Panc1 (cell line): ENCODE measurements at places on chromosomes 3 and 15. TPM values are rescaled to one million over a fixed set of nuclear protein-coding genes. Genes with fewer than 3 reads are reported as not detected.

AGBL1 gene
- total RNA-seq = not detected

DNA sequence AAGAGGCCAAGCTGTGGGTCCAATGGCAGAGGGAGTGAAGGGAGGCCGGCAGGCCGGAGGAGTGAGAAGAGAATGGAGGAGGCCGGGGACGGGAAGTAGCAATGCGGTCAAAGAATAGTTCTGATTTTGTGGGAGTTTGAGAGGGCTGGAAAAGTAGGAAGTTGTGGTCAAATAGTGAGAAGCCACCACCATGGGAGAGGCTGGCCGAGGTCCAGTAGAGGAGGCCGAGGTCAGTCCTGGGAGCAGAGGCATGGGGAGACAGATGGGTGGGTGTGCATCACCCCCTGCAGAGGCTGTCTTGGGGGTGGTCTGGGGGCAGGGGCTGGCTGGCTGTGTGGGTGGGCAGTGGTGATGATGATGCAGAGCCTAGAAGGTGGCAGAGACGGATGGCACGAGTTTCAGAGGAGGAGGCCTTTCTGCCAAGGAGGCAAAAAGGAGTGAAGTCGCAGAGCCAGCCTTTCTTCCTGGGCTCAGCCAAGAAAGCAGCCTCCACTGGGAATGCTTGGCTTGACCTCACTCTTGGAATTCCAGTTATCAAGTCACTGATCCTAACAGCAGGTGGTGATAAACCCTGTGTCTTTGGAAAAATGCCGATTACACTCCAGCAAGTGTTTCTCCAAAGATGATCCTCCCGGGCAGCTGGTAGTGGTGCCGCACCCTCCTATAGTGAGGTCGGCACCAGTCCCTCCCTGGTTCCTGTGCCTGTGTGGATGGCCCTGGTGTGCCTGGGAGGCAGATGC is 57.3 kb downstream of the ARNT2 start:
- no peak for DNase-seq

- DNase-seq = no peak
Observed at GRCh38 chr3:37546876-37547275, 314.8 kb upstream of the CTDSPL start.

IMPG2 gene
- 0.10 TPM for total RNA-seq

SERPINI2 gene
- total RNA-seq = not detected

DNA sequence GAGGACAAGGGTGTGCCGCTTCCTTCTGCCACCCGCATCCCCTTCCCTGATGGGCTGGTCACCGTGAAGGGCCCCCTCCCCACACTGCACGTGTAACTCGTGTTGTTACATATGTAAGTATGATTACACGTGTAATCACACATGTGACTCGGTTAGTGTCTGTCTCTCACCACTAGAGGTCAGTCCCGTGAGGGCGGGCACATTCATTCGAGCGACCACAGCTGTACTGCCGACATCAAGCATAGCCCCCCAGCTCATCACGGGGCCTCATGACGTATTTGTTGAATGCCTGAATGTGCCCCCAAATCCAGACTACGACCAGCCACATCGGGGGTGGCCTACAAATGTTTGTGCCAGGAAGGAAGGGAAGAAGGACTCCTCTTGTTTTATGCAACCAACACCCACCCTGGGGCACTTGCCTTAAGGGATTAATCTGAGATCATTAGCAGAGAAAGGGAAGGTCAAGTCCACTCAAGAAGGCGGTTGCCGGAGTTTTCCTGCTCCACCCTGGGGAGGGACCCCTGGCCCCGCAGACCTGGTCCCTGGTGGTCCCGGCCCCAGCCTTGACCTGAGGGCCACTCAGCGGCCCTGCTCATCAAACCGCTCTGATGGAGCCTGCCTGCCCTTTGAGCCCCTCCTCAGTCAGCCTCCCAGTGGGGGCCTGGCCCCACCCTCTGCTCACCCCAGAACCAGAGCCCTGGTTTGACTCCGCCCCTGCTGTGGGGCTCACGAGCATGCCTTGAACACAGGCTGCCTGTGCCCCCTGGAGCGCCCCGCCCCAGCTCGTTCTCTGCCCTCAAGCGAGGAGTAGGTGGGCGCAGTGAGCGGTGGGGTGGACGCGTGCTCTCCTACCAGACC is 52.8 kb downstream of the RGMA start:
- no peak for DNase-seq

- no peak for DNase-seq
Observed at GRCh38 chr15:83709241-83709640, 55.3 kb downstream of the ADAMTSL3 start.

SPTBN5 gene
- 2.1 TPM for total RNA-seq

ADAMTS7 gene
- total RNA-seq = 1.0 TPM

DNA sequence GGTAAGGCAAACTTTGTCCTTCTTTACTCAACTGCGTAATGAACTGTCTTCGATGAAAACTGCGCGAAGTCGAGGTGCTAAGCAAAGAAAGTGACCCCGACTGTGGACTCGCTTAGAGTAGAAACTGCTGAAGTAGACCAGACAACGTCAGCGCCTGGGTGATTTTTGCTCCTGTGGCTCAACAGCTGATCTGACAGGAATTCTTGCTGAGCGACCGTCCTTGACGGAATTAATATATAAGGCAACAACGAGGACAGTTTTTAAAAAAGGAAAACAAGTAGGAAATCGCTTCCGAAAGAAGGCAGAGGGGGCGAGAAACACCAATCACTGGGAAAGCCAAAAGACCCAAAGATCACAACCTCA is 541 bp downstream of the RPS27L start:
- no peak for DNase-seq

HEG1 gene
- total RNA-seq = 141 TPM

LOXL1 gene
- total RNA-seq = 18.6 TPM

C3orf80 gene
- 0.05 TPM for total RNA-seq

PARP9 gene
- 14.5 TPM for total RNA-seq

GRCh38 chr3:151726016-151726415 is 7.7 kb upstream of the AADACL2 start:
- DNase-seq = no peak

GRCh38 chr3:165185707-165186327 is 10.4 kb downstream of the SLITRK3 start:
- DNase-seq = peak; percentile 32

DNA sequence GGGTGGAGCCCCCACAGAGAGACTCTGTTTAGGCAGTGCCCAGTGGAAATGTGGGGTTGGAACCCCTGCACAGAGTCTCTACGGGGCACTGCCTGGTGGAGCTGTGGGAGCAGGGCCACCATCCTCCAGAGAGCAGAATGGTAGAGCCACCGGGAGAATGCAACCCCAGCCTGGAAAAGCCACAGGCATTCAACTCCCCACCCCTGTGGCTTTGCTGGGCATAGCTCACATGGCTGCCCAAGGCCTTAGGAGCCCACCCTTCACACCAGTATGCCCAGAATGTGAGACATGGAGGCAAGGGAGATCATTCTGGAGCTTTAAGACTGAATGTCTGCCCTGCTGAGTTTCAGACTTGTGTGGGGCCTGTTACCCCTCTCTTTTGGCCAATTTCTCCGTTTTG is 19.0 kb upstream of the CHCHD6 start:
- DNase-seq = no peak

PDZRN3 gene
- total RNA-seq = not detected

LAMB2 gene
- total RNA-seq = 189 TPM

DNA sequence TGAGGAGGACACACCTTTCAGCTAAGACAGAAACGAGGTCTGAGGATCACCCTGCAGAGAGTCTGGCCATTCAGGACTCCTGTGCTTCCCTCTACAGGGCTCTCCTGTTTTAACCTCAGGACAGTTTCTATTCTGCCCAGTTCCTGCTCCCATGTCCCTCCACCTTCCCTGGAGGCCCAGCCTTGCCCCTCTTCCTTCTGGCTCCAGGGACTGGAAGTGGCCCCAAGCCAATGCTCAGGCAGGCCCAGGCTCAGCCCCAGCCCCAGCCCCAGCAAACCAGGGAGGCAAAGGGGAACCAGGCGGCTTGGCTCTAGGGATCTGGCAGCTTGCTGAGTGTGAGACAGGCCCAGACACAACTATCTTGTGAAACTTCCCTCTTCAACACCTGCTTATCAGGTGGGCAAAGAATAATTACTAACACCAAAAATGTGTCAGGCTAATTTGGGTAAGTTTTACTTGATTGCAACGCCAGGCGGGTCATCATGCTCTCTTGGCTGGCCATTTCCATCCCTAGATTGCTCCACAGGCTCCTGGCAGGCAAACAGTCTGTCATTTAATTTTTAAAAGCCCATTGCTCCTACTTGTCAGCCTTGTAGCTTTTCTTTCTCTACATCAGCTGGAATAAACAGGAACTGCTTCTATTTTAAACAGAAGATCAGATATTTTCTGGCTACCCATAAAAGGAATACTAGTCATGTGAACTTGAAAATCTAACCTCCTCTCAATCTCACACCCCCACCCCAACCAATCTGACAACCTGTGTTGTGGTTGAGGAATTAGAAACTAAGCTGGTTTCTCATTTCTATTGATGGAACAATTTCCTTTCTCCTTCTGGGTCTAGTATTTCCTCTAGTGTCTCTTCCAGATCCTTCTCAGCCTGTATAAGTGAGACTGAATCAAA is 33.5 kb downstream of the UPK1B start:
- DNase-seq = no peak

DNA sequence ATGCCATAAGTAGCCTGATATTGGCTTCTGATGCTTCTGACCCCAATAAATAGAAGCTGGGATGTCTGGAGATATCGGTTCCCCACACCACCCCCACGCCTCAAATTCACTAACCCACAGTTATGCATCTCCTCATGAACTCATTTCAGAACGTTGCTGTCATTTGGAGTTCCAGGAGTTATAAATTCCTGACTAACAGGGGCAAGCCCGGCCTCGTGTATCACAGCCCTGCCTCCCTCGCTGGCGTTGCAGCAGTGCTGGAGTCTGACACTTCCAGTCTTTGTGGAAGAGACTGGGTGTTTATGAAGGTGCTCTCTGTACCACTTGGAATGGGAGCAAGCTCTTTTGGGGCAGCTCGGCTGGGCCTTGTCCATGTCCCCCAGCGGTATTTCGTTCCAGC is 101.0 kb downstream of the ANP32A start:
- no peak for DNase-seq

DNA sequence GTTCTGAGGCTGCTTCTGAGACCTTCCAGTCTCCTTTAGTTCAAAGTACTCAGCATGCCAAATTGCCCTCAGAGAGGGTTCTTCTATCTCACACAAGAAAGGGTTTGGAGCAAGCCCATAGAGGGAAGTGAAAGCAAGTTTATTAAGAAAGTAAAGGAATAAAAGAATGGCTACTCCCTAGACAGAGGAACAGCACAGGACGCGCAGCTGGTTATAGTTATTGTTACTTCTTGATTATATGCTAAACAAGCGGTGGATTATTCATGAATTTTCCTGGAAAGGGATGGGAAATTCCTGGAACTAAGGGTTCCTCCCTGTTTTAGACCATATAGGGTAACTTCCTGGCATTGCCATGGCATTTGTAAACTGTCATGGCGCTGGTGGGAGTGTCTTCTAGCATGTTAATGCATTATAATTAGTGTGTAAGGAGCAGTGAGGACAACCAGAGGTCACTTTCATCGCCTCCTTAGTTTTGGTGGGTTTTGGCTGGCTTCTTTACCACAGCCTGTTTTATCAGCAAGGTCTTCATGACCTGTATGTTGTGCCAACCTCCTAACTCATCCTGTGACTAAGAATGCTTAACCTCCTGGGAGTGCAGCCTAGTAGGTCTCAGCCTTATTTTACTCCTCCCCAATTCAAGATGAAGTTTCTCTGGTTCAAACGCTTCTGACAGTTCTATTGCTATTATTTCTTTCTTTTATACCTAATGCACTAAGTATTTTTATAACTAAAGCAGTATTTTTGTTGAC is 26.3 kb downstream of the SCN11A start:
- no peak for DNase-seq

RAD51 gene
- 30.3 TPM for total RNA-seq

CHRM5 gene
- total RNA-seq = not detected
